ENCODE measurements at places on chromosomes 4 and X.

- DNase-seq = no peak
Measured at GRCh38 chrX:131762802-131763234, 218.9 kb downstream of the OR13H1 start.

- DNase-seq = no peak
Measured at GRCh38 chr4:34492414-34492813, 1751.9 kb downstream of the ARAP2 start.

- no peak for DNase-seq
Measured at GRCh38 chr4:83282049-83282535, 2.5 kb downstream of the COQ2 start.

DNA sequence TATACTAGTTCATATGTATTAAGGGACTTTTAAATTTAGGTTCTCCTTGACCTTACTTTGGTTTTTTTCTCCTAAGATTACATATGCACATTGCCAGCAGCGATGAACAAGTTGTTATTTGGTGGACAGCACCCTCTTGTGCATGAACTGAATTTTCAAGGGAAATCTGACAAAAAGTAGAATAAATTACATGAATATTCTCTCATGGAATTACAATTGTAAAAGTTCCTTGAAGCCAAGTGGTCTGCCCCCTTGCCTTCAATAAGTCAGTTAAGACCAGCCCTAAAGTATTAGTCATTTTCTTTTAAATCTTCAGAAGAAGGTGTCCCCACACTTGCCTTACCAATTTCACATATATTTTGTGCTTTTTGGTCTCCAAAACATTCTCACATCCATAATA lies 30.7 kb upstream of the SMARCA5 start:
- DNase-seq = no peak

DNA sequence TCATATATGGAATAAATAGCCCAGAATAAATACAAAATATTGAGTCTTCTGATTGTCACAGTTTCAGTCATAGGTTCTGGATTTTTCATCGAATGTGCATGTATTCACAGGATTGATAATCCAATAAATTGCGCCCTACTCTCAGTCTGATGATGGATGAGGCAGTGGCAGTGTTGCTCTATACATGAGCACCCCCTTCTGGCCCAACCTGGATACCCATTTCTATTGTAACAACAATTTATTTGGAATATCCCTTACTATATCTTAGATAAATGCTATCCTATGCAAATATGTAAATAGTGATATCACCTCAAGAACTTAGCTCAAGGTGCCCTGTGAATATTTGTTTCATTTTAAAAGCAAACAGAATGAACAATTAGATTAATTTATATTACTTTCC lies 733.7 kb upstream of the PABPC4L start:
- DNase-seq = no peak

DNA sequence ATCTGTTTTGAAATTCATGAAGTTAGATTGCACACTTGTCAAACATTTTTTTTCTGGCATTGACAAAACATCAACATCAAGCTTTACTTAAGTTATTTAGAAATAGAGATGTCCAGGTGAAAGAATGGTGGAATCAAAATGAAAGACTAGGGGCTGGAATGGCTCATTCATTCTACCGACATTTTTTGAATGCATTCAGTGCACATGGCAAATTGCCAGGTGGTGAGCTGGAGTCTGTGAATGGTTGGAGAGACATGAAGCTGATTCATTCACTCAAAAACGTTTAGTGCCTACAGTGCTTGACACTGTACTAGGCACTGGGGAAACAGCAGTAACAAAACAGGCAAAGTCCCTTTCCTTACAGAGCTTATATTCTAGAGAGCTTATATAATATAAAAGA lies 292.4 kb downstream of the PPP1R2C start:
- DNase-seq = no peak

DNA sequence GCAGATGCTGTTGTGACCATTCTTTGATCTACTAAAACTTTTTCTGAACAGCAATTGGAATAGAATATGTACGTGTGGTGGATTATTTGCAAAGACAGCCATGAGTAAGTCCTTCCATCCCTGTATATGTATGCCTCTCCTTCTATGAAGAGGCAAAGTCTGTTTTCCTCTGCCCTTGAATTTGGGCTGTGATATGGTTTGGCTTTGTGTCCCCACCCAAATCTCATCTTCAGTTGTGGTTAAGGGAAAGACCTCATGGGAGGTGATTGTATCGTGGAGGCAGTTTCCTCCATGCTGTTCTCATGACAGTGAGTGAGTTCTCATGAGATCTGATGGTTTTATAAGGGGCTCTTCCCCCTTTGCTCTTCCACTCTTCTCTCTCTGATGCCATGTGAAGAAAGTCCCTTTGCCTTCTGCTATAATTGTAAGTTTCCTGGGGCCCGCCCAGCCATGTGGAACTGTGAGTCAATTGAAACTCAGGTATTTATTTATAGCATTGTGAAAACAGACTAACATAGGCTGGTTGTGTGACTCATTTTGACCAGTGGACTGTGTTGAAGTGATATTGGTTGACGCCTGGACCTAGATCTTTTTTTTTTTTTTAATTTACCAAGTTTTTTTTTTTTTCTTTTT lies 108.3 kb upstream of the CAMK2D start:
- no peak for DNase-seq

GRCh38 chrX:85544609-85545008 lies 165.1 kb upstream of the POF1B start:
- DNase-seq = no peak

Data from GM12892 (cell line).